ENCODE measurements at places on chromosomes 1 and 21.

- no peak for DNase-seq
These were observed 4.8 kb downstream of the PSMD4 start for GRCh38 chr1:151259351-151259750.

- DNase-seq = no peak
These were observed 32.6 kb downstream of the TRIM67 start for GRCh38 chr1:231194476-231194842.

GRCh38 chr1:187762118-187762517 lies 933.4 kb downstream of the PLA2G4A start:
- no peak for DNase-seq

DNA sequence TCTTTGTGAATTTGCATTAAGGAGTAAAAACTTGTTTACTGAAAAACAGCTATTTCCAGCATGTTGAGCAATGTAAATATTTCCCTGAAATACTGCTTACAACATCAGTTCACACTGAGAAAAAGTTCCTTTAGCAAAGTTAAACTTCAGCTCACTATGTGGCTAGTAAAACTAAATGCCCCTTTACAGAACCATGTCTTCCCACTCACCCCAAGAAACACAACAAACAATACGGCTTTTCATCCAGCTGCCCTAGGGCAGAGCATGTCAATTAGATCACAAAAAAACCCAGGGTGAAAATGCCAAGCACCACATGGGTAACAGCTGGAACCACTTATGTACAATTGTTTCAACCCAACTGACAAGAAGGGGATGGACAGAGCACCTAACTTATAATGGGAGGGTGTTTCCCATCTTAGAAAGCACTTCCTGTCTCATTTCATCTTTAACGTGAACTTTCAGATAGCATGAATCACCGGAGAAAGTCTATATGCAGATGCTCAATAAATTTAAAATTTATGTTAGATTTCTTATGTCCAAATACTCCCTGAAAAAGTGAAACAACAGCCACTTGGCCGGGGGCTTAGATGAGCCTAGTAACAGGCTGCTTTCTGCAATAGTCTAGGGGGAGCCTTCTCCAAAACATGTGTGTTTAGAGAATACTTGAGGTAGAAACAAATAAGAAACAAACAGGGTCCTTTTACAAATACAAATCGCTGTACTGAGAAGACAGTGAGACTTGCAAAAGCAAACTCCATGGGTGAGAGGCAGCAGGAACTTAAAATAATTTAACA lies 6.6 kb downstream of the NID1 start:
- DNase-seq = no peak
